Urinary bladder (tissue), 4 donors: ENCODE measurements at places on chromosomes 3 and 15.
A peak's percentile ranks its signal among the peaks of the same experiment; 100 is the strongest.

DNA sequence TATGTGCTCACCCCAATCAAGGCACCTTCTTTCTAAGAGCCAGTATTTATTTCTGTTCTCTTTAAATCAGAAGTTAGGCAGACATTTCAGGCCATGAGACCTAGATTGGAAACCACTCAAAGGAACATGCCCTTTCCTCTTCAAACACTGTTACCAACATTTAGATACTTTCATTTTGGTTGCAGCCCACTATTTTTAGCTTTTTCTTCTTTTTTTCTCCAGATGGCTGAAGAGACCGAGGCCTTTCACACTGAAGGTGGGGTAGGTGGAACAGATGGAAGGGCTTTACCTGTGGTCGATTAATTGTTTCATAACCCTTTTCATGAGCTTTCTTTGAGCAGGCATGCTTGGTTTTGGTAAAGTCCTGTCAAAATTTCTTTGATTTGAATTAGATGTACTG, 10.9 kb upstream of the LZTFL1 start:
- DNase-seq: no peak

DNA sequence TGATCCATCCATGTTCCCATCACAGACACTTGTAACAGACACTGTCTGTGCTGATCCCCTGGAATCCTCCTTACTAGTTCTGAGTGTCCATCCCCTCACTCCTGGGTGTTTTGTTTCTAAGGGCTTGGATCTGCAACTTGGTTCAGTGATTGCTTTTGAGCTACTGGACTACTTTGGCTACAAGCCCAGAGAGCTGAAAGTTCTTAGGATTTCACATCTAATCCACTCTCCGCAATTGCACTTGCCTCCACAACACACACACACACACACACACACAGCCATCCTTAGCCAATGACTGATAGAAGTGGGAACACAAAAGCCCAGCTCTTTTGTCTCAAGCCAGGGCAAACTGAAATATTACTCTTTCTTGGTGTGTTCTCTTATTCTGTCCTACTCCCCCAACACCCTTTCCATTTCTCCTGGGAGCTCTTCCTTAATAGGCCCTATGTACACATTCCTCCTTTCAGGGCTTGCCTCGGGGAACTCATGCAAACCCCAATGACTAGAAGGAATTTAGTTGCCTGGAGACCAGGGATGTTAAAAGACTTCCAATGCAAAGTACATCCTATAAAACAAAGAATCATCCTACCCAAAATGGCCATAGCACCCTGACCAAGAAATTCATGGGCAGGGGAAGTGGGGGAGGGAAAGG, 206.1 kb upstream of the UBE2E2 start:
- no peak for DNase-seq

DNA sequence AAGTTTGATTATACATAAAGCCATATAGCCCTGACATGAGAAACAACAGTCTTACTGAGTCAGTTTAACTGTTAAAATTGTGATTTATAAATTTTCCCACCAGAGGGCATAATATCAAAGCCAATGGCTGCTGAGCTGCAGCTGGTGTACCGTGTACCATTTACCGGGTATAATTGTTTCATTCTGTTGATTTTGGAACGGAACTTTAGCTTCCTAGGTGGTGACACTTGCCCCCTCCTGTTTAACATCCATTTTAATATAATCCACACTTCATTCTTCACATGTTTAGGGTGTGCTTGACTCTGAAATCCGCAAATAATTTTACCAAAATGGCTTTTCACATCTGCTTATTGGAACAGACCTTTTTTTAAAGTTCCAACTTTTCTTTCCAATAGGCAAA, 72.8 kb downstream of the SLC9A9 start:
- peak; percentile 28 for DNase-seq

DNA sequence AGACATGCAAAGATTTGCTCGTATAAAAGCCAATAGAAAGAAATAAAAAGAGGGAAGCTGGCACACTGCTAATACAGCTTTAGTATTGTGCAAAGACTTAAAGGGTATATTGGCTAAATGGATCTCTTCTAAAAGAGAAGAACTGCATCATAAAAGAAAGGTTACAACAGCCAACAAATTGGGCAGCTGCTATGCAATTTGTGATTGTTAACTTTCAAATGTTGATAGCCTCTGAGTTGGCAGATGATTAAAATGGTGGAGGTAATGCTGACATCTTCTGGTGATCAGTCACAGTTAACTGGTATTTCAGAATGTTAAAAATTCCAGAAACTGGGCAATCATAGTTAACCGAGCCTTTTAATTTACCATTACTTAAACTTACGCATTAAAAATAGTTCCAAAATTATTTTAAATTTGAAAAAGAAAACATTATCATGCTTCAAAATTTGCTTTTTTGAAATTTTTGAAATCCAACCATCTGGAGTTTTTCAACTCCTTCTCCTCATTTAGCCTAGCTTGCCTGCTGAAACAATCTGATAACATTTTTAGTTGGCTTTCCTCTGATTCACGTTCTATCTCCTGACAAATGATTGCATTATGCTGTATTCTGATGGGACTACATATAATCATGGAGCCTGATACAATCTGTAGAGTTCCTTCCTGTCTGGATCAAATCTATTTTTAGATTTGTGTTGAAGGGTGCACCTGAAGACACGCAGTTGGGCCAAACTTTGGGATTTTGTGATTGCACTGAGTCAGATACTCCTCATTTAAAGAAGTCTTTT, 144.0 kb upstream of the PDZRN3 start:
- DNase-seq: no peak

GRCh38 chr3:66038384-66038725, 363 bp downstream of the MAGI1 start:
- DNase-seq: peak; percentile 37

DNA sequence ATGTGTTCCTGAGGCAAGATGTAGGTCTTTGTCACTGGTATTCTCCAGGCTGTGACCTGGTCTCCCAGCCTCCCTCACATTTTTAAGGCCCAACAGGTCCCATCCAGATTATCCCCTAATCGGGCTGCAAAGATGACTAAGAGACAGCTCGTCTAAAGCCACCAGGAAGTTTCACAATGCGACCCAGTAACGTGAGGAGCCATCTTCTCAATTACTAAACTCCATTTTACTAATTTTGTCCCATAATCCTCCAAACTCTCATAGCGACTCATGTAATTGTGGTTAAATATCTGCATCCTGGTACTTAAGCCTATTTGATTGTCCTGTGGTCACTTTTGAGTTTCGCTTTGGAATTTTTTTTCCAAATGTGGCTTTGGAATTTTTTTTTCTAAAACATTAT, 8.7 kb upstream of the PLA2G4F start:
- DNase-seq: no peak

GRCh38 chr3:17806876-17807275, 64.4 kb upstream of the TBC1D5 start:
- no peak for DNase-seq

- no peak for DNase-seq
These were observed 15.1 kb upstream of the ARID3B start for GRCh38 chr15:74525945-74526344.

- DNase-seq: no peak
These were observed 162.0 kb downstream of the CHSY1 start for GRCh38 chr15:101089579-101090427.

DNA sequence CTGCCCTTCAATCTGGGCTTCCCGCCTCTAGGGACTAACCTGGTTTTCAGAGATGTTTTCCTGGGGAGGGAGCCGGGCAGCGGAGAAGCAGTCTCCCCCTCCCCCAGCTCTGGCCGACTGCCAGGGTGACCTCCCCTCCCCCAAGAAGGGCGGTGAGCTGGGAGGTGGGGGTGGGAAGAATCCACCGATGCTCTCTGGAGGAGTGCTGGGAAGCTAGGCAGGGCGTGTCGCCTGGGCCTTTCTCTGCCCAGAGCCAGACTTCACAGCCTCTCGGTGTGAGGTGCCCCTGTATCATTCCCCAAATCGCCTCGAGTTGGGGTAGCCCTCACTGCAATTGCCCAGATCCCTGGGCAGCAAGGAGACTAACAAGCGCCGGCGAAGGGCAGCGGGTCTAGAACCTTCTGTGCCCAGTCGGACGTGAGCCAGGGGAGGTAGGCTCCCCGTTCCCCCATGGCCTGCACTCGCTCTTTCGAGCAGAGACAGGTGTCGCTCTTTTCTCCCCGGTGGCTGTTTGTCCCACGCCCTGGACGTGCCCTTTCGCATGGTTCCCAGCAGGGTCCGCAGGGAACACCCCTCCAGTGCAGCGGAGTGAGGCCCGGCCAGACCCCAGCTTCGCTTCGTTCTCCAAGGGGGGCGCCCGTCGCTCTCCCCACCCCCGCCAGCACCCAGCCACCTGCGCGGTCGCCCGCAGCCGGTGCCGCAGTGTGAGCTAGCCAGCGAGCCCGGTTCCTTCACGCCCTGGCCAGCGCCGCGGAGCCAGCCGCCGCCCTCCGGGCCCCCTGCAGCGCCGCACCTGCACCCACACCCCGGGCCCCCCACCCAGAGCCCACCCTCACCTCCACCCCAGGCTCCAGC, 1.1 kb downstream of the RAB6B start:
- no peak for DNase-seq

DNA sequence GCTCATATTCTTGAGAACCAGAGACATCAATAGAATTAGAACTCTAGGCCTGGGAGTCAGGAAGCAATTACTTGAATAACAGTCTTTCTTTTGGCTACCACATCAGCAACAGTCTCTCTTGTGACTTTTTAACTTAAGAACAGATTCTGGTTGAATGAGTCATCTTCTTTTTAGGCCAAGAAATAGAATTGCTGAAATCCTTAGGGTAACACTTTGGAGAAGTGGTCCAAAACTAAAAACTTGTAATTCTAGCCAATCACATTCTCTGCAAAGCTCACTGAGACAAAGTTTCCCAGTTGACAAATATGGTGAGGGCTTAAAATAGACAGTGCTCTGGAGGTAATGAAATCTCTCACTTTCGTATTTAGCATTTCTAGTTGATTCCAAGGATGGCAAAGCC, 238.0 kb downstream of the SHOX2 start:
- DNase-seq: no peak

- DNase-seq: no peak
These were observed 158.6 kb downstream of the ADAM10 start for GRCh38 chr15:58590926-58591325.

GRCh38 chr3:99882436-99883137, 64.9 kb downstream of the CMSS1 start:
- DNase-seq: no peak

- no peak for DNase-seq
These were observed 448 bp upstream of the KBTBD12 start for GRCh38 chr3:127914584-127914983.

DNA sequence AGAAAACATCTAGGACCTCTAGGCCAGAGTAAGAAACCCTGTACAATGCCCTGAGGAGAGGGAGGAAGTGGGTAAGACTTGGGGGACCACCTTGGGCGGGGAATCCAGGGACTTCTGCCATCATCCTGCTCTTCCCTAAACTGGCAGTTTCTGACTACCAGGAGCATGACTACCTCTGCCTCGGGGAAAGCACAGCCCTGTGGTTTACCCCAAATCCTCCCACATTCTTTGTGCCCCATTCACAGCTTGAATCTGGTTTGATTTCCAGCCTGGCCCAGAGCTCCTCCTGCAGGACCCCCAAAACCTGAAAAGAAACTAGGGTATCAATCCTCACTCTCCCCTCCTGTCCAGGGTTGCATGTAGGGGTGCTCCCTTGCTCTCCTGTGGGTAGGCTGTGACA, 4.7 kb downstream of the C3orf18 start:
- DNase-seq: no peak

DNA sequence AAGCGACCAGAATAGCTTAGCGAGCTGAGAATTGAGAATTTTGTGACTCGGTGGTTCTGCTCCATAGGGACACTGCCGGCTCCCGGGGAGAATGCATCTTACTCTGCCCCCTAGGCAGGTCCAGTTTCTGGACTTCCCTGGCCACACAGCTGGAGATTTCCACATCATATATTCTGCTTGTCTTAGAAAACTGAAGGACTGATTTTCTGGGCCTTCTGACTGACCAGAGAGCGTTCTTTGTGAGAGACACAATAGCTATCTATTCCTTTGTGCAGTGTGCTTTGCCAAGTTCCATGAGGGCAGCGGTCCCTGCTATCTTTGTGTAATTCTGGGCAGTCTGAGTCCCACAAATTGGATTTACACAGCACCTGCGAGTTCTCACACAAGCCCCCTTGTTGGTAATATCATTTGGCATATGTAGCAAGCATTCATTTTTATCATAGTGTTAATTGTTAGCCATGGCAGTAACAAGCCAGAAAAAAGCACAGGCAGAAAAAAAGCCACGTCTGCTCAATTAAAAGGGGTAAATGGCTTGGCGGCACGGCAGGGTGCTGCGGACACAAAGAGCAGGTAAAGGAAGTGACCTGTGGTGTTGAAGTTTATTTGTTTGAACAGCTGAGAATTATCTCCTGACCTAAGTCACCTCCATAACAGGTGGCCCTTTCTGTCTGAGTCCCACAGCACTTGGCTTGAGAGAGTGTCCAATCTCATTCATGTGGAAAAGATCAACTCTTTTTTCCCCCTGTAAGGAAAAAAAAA, 688.7 kb downstream of the TUSC7 start:
- no peak for DNase-seq

DNA sequence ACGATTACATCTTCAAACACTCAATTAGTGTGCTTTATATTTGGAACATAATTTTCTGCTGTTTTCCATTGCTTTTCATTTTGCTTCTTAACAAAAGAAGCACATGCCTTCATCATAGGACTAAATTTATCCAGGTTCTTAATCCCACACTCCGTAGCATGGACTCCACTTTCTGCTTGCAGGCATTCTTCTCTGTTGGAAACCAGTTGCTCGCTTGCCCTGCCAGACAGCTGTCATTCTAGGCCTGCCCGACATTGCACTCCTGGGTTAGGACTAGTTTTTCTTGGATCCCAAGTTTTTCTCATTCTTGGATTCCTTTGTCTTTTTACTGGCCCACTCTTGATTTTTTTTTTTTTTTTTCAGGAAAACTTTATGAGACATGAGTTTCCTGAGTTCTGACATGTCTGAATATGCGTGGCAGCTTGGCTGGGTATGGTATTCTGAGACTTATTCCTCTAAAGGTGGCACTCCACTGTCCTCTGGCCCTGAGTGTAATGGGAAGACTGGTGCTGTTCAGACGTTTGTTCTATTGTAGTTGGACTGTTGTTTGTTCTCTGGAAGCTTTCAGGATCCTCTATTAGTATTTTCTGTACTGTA, 6.3 kb upstream of the ATP1B3 start:
- DNase-seq: no peak

- no peak for DNase-seq
These were observed 84.7 kb downstream of the NCEH1 start for GRCh38 chr3:172626021-172626640.

DNA sequence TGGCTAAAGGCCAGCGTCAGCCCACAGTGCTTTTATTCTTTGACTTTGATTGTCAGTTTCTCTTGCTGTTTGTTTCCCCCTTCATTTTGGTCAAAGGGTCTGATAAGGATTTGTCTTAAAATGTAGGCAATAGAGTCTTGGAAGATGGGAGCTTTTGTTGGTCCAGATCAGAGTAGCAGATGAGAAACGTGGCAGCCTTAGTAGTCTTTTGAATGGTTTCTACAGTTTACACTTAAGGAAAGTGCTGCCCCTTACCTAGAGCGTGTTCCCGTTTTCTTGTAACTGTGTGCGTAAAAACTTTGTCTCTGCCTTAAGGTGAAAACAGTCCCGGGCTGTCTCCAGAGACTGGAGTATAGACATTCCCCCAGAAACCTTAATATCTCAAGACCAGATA, 630 bp downstream of the LXN start:
- no peak for DNase-seq

- no peak for DNase-seq
These were observed 630 bp upstream of the EFCAB12 start for GRCh38 chr3:129429080-129429451.

GRCh38 chr15:34239151-34239808, 14.5 kb downstream of the EMC4 start:
- no peak for DNase-seq

GRCh38 chr15:42419369-42419768, 60.1 kb downstream of the CAPN3 start:
- no peak for DNase-seq
